ENCODE measurements at places on chromosomes 7 and 10.

GRCh38 chr10:75294866-75295701 lies 59.3 kb upstream of the COMTD1 start:
- DNase-seq, result peak; percentile 80

DNA sequence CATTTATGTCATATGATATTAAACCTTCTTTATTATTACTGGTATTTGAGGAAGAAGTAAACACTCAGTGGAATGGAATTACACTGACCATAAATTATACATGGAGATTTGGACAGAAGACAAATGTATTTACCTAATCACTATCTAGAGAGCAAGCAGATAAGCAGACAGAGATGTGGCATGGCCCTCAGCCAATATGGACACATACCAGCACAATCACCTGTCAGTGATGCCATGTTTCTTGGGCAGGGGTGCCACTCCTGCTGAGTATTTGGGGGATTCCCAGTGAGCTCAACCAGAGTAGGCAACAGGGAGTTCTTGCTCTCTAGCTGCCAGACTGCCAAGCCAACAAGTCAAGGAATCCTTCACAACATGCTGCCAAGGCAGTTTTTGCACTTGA lies 866.3 kb upstream of the LRRN3 start:
- no peak for DNase-seq

- DNase-seq, result peak; percentile 79
These were observed 480 bp downstream of the MNX1 start for GRCh38 chr7:157009778-157010587.

GRCh38 chr10:104456802-104457542 lies 103.3 kb downstream of the CFAP58 start:
- DNase-seq, result no peak

- no peak for DNase-seq
These were observed 7.6 kb upstream of the PDE1C start for GRCh38 chr7:32077806-32078205.

DNA sequence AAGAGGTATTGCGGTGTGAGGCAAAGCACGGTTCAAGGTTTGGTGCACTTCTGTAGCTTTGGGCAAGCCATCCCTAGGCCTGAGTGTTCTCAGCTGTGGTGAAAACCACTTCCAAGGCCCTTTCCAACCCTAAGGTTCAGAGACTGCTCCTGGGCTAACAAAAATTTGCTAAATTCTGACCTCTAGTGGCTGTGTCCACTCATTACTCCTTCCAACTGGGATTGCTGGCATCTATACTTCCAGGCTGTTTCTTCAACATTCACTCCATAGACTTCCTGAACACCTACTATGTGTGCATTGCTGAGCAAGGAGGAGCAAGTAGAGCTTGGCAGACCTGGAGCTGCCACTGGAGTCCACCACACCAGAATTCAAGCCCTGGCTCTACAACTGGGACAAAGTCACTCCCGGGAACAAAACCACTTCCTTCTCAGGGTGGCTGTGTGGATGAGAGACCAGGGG lies 29.3 kb upstream of the SH3PXD2A start:
- DNase-seq, result peak; percentile 77

- no peak for DNase-seq
These were observed 181.9 kb downstream of the USP6NL start for GRCh38 chr10:11429439-11430052.

- DNase-seq, result no peak
These were observed 28.7 kb downstream of the ERLIN1 start for GRCh38 chr10:100157156-100157555.

- no peak for DNase-seq
These were observed 66.1 kb upstream of the GTF2IRD1 start for GRCh38 chr7:74387606-74388005.

DNA sequence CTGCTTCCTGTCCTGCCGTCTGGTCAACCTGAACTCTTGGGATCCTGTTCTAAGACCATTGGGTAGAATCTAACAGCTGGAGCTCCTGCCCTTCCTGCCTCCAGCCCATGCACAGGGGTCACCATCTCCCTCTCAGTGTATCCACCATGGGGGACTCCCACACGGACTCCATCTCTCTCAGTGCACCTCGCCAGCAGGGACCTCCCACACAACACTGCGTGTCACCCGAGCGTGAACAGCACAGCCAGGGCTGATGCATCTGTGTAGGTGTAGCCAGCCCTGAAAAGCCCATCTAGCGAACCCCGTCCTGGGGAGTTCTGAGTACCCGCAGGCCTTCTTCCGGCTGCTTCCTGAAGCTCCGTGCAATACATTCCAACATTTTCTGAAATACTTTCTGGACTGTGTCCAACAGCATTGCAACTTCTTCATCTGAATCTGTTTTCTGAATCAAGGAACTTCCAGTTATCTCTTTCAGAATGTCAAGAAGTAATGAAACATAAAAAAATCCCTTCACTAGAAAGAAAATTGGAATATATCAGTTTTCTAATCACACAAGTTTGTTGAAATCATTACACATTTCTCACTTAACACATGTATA lies 52.5 kb downstream of the NCAPG2 start:
- DNase-seq, result no peak

GRCh38 chr7:91383053-91383904 lies 119.0 kb downstream of the FZD1 start:
- DNase-seq, result no peak

- DNase-seq, result no peak
These were observed 204.6 kb downstream of the HECW1 start for GRCh38 chr7:43317075-43317474.

DNA sequence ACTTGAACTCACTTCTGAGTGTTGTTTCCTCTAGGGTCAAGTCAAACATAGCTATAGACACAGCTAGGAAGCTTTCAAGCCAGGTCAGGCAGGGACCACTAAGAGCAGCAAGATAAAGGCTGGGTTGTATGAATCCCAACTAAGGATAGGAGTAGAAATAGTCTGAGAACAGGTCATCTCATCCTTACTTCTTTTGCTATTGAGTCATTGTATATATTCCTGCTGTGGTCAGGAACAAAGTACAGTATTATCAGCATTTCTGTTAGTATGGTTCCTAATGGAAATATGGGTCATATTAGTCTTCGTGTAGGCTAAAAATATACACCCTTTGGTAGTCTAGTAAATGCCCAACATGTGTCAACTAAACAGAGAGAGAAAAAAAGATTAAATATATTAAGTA lies 145.3 kb downstream of the BTAF1 start:
- no peak for DNase-seq

DNA sequence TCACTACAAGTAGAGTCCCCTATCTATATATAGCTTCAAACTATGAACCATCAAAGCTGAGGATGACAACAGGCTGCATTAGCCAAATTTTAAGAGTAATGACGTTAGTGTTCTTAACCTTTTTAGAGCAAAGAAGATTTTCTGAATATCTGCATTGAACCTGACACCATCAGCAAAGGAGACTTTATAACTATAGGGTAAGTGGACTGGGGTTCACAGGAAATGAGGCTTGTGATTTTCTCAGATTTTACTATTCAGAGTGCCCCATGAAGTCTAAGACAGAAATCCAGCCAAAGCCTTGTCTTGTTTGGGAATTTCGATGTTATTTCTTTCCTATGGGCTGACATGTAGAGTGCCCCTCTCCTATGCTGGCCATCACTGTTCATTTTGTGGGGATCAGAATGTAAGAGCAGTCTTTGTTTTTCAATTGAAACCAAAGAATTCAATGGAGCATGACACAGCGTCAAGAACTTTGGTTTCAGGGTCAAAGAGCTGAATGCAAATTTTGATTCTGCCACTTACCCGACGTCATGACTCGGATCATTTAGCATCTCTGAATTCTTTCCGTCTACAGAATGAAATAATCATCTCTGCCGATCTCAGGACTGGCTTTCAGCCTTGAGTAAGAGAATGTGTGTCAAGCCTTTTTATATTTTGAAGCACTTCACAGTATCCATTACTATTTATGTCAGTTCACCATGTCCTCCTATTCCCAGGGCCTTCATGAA lies 52.7 kb downstream of the DENND11 start:
- no peak for DNase-seq

DNA sequence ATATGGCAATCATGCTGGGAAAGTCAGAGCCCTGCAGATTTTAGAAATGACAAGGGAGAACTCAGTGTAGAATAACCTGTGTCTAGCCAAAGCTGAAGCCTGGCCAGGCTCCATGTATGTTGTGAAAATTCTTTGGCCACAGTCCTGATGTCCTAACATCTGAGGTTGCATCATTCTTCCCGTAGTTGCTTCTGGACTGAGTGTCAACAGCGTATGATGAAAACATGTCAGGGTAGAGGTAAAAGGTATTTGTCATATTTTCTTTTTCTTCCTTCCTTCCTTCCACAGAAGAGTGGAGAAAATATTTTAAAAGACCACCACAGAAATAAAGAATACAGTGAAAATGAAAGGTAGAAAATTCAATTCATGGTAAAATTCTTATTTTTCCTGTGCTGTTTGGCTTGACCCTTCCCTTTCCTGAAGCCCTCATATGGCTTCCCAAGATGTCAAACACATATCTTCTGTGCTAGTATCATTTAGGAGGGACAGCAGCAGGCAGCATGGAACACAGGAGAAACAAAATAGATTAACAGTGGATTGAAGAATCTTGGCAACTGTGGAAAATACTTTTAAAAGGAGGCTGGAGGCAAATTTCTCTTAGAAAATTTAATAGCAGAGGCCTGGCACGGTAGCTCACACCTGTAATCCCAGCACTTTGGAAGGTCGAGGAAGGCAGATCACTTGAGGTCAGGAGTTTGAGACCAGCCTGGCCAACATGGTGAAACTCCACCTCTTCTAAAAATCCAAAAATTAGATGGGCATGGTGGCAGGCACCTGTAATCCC lies 18.9 kb upstream of the NRBF2 start:
- DNase-seq, result no peak

GRCh38 chr7:114864278-114864677 lies 57.6 kb upstream of the MDFIC start:
- DNase-seq, result no peak

GRCh38 chr10:129331207-129331838 lies 135.7 kb upstream of the MGMT start:
- DNase-seq, result no peak

DNA sequence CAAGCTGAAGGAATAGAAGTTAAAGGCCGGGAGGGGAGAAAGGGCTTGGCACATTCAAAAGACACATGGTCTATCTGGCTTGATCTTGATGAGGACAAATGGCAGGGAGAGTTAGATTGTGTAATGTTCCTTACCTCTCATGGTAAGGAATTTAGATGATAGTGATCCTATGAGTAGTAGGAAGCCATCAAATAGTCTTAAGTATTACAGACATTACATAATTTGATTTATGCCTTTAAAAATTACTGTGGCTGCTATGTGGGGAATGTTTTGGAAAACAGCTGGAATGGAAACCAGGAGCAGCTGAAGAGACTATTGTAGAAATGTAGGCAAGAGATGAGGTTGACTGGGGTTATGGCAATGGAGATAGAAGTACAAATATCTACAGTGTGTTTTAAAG lies 351.3 kb upstream of the BMPER start:
- no peak for DNase-seq

GRCh38 chr7:24899905-24900304 lies 80.1 kb downstream of the OSBPL3 start:
- no peak for DNase-seq

- DNase-seq, result peak; percentile 88
These were observed 88.3 kb downstream of the C10orf105 start for GRCh38 chr10:71631007-71631861.

All from H7 (cell line).